Epithelial cell of alveolus of lung (primary cell): ENCODE measurements at places on chromosomes 13 and 19. TPM values are rescaled to one million over a fixed set of nuclear protein-coding genes. Genes with fewer than 3 reads are reported as not detected.

Gene IL17D
- total RNA-seq, result 0.72 and 0.78 TPM in 2 replicates

Gene TRMT1
- 25.9 and 35.6 TPM in 2 replicates for total RNA-seq

Gene RGL3
- total RNA-seq, result under 0.01 and 1.2 TPM in 2 replicates

Gene SERPINE3
- under 0.01 TPM in 1 of 2 replicates, not detected in the other for total RNA-seq

Gene RFX1
- total RNA-seq, result 5.2 and 6.9 TPM in 2 replicates

Gene C19orf67
- not detected in 2 replicates for total RNA-seq

Gene IZUMO1
- 0.56 TPM in 1 of 2 replicates, not detected in the other for total RNA-seq
